Smooth muscle cell of trachea (primary cell): ENCODE measurements at places on chromosomes 2 and 18. TPM values are rescaled to one million over a fixed set of nuclear protein-coding genes. Genes with fewer than 3 reads are reported as not detected.

The SCN2A gene
- 2.0 and 7.8 TPM in 2 replicates for total RNA-seq

The RGPD4 gene
- total RNA-seq = not detected in 2 replicates

The ADD2 gene
- total RNA-seq = 0.29 TPM in 1 of 2 replicates, not detected in the other

The ABCB11 gene
- total RNA-seq = under 0.01 TPM in 1 of 2 replicates, not detected in the other

The FOXD4L1 gene
- 0.15 and 0.17 TPM in 2 replicates for total RNA-seq

The PRSS56 gene
- total RNA-seq = not detected in 2 replicates

The MARCHF4 gene
- total RNA-seq = 1.5 TPM in 2 replicates
